ENCODE measurements at places on chromosomes 2 and 18.
A peak's percentile ranks its signal among the peaks of the same experiment; 100 is the strongest.

DNA sequence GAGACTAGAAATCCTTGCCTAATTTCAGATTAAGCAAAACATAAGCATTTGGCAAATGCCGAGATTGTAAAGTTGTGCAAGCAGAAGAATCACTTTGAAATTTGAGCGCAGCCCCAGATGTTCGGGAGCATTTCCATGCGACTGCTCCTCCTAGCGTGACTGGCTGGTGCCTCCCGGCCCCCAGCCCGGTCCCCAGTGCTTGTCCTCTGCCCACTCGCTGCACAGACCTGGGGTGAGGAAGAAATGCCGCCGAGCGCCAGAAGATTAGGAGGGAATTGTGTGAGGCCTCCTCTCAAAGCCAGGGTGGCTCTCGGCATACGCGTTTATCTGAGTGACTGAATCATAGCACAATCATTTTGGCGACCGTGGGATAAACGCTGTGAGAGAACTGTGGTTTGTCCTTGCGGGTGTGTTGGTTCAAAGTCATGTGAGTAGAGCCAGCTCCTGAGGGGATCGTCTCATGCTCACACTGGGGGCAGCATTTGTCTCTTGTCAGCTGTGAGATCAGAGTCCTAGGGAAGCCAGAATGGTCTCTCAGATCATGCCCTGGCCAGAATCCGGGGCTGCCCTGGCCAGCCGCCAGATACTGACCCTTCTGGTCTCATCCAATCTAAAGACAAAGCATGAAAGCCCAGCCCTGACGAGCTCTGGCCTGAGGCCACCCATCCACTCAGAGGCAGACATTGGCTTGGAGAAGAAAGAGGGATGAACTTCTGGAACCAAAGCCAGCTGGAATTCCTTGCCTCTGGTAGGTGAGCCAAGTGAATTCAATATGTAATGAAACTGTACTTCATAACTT lies 189.3 kb downstream of the SH3RF3 start:
- peak; percentile 69 for DNase-seq

- no peak for DNase-seq
Measured at GRCh38 chr2:224319750-224320149, 82.2 kb downstream of the FAM124B start.

DNA sequence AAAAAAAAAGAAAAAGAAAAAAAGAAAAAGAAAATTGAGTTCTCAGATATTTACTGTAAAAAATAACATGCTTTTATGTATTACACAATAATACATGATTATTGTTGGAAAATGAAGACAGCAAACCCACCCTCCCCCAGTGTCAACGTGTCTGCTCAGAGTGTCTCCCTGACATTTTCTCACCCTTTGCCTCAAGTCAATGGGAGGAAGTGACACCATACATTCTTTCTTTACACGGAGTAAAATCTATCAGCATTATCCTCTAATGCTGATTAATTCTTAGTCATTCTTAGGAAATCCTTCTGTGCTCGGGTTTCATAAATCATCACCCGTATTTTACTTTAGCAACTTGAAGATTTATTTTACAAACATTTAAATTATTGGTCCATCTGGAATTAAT lies 32.0 kb downstream of the CTAGE1 start:
- peak; percentile 27 for DNase-seq

- DNase-seq = no peak
Measured at GRCh38 chr2:229164545-229165249, 106.4 kb downstream of the PID1 start.

GRCh38 chr2:239195318-239195871 lies 205.4 kb downstream of the HDAC4 start:
- DNase-seq = no peak

DNA sequence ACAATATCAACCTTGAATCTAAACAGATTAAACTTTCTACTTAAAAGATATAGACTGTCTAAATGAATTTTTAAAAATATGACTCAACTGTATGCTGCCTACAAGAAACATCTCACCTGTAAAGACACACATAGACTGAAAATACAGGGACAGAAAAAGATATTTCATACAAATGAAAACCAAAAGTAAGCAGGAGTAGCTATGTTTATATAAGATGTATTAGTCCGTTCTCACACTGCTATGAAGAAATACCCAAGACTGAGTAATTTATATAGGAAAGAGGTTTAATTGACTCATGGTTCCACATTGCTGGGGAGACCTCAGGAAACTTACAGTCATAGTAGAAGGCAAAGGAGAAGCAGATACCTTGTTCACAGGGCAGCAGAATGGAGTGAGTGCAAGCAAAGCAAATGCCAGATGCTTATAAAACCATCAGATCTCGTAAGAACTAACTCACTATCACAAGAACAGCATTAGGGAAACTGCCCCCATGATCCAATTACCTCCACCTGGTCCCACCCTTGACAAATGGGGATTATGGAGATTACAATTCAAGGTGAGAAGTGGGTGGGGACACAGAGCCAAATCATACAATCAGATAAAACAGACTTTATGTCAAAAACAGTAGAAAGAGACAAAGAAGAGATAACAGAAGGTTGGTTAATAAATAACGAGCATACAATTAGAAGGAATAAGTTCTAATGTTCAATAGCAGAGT lies 214.4 kb upstream of the SLC39A10 start:
- DNase-seq = no peak

DNA sequence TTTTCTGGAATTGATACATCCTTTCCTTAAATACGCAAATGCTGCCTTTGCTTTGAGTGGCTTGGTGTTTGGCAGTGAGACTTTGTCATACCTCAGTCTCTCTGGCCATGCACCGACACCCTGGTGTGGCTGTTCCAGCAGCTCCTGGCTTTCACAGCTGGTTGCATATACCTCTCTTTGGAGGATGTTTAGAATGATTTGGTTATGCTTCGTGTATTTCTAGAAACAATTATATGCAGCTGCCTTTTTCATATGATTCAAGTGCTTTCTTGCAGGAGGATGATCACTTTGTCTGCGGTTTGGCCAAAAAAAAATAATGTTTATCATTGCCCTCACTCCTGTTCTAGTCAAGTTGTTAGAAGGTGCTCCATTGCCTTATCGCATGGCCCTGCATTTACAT lies 95.0 kb upstream of the EML6 start:
- DNase-seq = no peak

GRCh38 chr2:200091126-200091525 lies 135.7 kb downstream of the MAIP1 start:
- no peak for DNase-seq

- DNase-seq = no peak
Measured at GRCh38 chr2:70442301-70443077, 111.1 kb downstream of the TGFA start.

- DNase-seq = no peak
Measured at GRCh38 chr2:204436230-204436629, 109.0 kb upstream of the PARD3B start.

- no peak for DNase-seq
Measured at GRCh38 chr2:176291809-176292283, 22.6 kb downstream of the MTX2 start.

GRCh38 chr2:221262651-221263050 lies 309.5 kb downstream of the EPHA4 start:
- DNase-seq = no peak

DNA sequence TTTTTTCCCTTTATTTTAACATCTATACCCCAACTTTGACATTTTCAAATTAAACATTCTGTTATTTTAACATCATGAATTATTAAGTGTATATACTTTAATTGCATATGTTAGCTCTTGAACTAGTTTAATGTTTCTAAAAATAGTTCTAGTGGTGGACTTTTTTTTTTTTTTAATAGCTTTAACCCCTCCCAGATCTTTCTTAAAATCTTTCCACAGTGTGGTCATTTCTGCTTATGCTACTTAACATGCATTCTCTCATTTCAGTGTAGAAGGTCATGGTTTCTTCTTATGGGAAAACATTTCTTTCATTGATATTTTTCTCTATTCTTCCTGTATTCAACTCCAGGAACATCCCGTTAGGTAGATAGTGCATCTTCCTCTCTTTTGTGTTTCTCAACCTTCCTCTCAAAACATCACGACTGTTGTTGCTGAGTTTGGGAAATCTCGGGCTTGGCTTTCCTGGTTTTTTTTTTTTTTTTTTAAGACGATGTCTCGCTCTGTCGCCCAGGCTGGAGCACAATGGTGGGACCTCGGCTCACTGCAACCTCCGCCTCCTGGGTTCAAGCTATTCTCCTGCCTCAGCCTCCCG lies 849 bp upstream of the TMEM18 start:
- DNase-seq = no peak

DNA sequence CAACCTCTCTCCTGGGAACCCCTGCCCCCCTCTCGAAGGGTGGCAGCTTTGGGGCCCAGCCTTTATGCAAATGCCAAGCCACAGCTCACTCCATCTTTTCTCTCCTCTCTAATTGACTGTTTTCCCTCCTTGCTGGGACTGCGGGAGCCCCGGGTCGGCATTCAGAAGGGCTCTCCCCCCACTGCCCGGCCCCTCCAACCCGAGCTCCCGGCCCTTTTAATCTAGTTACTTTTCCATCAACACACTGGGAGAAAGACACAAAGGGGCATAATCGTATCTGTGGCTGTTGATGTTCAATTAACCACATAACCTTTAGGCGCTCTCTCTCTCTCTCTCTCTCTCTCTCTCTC lies 95.4 kb downstream of the INHBB start:
- DNase-seq = no peak

DNA sequence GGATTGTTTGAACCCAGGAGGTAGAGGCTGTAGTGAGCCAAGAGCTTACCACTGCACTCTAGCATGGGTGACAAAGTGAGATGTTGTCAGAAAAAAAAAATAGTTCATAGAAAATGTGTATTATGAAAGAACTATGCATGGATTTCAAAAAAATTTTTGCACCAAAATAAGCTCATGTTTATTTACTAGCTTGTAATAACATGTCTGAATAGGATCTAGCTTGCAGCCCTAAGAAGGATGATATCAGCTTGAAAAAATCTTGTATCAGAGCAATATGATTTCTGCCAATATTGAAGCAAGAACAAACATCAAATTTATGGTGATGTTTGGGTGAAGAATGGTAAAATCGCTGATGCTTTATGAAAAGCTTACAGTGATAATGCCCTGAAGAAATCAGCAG lies 97.0 kb upstream of the RFX8 start:
- no peak for DNase-seq

DNA sequence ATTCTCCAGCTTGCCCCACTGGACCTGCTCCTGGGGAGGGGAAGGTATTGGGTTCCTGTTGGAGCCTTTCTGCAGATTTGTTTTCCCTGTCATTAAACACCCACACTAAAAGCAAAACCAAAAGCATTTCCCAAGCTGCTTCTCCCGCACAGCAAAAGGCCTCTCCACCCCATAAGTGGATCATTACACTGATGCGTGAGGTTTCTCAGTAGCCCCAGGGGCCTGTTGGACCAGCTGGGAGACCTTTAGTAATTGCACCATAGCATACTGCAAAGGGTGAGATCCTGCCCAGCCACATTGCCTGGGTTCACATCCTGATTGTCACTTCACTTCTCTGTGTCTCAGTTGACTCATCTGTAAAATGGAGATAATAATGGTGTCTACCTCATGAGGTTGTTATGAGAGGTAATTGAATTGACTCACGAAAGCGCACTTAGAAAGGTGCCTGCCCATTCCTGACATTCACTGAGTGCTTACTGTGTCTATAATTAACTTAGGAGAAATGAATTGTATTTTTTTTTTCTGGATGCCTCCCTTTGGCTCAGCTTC lies 43.9 kb downstream of the TOGARAM2 start:
- DNase-seq = no peak

GRCh38 chr2:18795906-18796305 lies 206.5 kb upstream of the NT5C1B start:
- DNase-seq = no peak

DNA sequence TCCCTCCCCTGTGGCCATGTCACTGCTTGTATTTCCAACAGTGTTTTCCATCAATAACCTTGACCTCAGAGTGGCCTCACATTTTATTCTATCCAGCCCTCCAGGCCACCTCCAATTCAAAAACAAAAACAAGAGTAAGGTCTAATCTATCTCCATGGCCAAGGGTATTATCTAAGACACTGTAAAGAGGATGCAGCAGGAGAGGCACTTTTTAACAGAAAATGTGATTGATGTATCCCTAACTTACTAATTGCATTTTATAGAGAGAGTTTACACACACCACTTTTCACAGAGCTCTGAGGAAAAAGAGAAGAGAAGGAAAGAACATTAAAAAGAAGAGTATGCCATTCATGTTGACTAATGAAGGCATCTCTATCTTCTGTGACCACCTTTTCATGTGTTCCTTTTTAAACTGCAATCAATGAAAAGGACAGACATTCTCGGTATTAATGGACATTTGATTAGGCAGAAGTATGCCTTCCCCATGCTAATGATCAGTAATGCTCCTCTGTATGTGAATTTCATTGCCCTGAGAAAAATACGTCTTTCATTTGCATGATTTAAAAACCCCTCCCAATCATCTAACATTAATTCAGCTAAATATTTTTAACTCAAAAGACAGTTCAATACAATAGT lies 653.3 kb upstream of the POU3F3 start:
- no peak for DNase-seq

DNA sequence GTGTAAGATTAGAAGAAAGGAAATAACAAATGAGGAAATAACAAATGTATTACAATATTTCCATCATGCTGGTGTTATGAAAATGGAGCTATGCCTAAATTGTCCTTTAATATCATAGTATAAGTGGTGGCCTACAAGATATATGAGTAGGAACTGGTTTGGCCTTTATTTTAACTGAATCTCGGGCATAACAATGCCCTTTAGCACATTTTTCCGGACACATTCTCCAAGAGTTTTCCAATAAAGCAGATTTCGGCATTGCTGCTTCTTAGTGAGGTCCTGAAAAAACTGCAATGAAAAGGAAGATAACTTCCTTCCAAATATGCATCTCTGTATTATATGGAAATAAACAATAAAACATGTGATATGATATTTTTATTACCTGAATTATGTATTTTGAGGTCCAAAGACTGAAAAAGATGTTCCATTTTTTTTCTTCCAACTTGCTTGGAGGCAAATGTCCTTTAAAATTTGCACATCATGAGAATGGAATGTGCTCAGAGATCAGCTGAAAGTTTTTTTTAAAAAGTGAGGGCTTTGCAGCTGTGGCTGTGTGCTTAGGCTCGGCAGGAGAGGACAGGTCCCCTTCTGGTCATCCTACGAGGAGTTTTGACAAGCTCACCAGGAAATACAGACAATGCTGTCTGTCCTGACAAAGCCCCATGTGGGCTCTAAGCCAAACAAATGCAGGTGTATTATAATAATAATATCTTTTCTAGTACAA lies 132.3 kb upstream of the RND3 start:
- no peak for DNase-seq

DNA sequence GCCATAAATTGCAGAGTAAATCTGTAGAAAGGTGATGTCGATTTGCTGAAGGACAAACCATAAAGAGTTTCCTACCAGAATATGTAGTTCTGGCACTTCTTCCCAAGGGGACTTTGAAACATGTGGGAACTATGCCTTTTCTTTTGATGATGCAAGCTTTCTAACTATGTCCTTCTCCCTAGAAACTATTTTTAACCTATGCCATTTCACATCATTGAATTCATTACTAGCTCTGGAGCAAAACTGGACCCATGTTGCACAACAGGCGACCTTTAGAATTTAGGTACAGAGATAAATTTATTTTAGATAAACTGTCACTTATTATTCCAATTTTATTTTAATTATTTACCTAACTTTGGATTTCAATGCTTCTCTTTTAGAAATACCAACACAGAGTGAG lies 186.5 kb downstream of the CCDC102B start:
- DNase-seq = no peak

- DNase-seq = no peak
Measured at GRCh38 chr18:6021306-6022073, 126.2 kb upstream of the TMEM200C start.

- DNase-seq = no peak
Measured at GRCh38 chr18:51193621-51194287, 3.7 kb downstream of the MEX3C start.

GRCh38 chr2:4090668-4091630 lies 387.6 kb downstream of the DCDC2C start:
- DNase-seq = no peak
